Germinal center (tissue), 1 donor: ENCODE measurements at places on chromosomes 16 and 17.

DNA sequence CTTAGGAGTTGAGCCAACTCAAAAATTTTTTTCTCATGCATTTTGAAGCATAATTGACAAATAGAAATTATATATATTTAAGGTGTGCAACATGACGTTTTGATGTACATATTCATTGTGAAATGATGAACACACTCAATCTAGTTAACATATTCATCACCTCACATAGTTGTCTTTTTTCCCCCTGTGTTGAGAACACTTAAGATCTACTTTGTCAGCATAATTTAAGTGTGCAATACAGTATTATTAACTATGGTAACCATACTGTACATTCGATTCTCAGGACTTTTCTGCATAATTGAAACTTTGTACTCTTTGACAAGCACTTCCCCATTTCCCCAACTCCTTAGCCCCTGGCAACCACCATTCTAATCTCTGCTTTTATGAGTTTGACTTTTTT is 192.2 kb upstream of the ZKSCAN2 start:
- no peak for DNase-seq

DNA sequence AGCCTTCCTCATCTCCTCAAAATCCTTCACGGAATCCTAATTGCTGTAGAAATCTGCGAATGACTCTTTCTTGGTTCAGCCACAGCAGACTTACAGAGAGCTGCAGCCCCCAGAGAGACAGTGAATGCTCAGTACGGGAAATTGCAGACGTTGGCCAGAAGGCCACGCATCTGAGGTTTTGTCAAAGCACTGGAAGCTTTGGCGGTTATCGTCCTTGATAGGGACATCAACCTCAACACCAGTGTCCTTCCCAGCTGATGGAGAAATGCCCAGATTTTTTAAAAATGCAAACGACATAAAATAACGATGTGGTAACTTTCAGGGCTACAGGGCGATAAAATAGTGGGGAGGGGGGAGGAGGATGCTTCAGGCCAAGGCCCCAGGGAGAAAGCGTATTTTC is 166.6 kb upstream of the CIBAR2 start:
- DNase-seq = no peak

DNA sequence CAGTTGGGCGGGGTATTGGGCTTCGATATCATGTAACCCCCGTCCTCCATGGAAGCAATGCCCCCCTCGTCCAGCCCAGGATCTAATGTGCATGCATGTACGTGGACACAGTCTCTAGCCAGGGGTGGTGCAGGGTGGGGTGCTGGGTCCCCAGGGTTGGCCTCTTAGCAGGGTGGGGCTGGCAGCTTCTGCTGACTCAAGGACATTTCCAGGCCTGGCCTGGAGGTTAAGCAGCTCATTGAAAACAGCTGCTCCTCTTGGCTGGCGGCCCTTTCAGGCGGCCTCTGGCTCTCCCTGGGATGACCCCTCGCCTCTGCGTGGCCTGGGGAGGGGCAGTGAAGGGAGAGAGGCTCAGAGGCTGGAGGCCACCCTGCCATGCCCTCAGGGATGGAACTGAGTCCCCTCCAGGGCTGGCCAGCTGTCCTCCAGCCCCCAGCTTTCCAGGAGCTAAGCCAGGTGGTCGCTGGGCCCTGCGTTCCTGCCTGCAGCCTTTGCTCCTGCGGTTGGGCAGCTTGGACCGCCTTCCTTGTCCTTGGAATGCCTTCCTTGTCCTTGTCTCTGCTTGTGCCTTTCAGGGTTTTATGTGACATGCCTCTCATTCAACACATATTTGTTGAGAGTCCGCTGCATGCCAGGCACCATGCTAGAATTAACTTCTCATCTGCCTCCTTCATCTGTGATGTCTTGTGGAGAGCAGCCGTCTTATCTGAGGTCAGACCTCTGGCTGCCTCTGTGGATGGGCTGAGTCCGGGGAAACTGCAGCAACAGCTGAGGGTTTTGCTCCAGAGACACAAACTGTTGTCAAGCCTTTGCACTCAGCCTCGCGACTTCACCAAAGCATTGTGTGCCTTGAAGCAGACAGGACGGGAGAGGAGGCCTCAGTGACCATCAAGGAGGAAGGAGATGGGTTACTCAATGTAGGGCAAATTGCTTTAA is 26.6 kb downstream of the MRC2 start:
- no peak for DNase-seq

GRCh38 chr16:14958970-14959369 is 15.9 kb upstream of the PDXDC1 start:
- no peak for DNase-seq

- DNase-seq = peak; percentile 93
Measured at GRCh38 chr16:2964475-2965336, 631 bp downstream of the KREMEN2 start.

DNA sequence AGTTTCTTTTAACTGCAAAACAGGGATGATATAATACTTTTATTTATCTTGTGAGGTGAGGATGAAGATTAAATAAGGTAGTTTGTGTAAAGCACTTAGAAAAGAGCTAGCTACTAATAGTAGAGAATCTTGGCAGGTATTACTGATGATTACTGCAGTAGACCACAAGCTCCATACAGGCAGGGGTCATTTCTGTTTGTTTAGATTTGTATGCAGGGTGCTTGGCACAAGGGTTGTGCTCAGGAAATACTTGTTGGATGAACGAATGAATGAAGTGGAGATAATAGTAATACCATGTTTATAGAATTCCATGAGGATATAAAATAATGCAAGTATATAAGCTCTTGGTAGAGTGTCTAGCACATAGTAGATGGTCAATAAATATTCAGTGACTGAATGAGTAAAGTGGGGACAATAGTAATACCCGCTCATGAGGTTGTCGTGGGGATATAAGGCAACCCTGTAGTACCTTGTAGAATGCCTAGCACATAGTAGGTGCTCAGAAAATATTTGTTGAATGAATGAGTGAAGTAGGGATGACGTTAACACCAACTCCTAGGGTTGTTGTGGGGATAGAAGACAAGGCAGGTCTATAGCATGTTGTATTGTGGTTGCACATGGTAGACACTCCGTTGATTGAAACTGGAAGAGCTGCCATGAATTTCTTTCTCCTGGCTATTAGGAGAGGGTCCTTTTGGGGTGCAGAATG is 83.0 kb downstream of the ABCC1 start:
- DNase-seq = no peak

DNA sequence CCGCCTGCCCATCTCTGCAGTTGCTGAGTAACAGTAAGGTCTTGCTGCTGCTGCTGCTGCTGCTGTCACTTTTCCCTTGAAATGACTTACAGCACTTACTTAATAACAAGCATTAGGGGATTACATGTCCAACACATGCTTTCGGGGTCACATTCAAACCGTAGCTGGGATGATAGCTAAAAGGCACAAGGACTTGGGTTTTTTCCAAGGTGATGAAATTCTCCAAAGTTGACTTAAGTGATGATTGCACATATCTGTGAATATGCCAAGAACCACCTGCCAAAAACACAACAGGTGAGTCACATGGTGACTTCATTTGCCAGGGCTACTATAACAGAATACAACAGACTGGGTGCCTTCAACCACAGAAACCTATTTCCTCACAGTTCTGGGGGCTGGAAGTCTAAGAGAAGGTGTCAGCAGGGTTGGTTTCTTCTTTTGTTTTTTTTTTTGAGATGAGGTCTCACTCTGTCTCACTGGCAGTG is 121.9 kb upstream of the TNRC6C start:
- DNase-seq = no peak

GRCh38 chr17:74430706-74431567 is 951 bp upstream of the GPRC5C start:
- DNase-seq = no peak

DNA sequence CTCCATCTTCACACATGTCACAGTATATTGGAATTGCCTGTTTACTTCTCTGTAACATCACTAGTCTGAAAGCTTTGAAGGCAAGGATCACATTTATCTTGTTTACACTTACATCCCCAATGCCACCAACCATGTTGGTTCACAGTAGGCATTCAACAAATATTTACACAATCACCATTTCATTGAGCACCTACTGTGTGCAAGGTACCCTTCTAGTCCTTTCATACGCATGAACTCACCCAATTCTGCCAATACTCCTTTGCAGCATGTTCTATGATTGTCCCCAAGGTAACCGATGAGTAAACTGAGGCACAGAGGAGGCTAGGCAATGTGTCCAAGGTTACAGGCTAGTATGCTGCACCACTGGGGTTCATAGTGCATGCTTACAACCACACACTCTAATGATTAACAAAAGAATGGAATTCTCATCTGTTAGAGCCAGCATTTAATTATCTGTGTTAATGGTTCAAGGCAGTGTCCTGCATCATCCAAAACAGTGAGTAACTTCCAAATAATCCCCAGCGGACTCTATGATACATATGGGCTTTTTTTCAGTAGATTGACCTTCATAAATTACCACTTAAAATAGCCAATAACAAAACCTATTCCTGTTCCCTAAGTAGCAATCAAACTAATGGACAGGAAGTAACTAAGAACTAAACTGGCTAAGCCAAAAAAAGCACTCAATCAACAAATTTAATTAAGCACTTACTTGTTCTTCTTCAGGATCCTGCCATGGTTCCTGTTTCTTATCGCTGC is 364.5 kb upstream of the XYLT1 start:
- no peak for DNase-seq

DNA sequence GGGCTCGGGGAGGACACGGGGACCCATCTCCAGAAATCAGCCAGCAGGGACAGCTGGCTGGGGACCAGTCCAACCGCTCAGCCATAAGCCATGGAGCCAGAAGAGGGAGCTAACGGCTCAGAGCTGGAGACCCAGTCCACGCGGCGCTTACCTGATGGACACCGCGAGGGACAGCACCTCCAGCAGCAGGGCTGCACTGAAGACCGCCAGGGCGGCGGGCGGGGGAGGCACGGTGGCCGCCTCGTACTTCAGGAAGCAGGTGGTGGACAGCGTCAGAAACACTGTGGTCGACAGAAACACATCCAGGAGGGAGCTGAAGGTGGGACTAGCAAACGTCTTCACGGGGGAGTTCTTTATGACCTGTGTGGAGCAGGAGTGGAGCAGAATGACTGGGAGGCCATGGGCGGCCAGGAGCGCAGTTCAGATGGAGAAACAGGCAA is 102.6 kb upstream of the CREBBP start:
- DNase-seq = no peak

GRCh38 chr16:8589057-8589899 is 1.0 kb downstream of the TMEM114 start:
- no peak for DNase-seq

DNA sequence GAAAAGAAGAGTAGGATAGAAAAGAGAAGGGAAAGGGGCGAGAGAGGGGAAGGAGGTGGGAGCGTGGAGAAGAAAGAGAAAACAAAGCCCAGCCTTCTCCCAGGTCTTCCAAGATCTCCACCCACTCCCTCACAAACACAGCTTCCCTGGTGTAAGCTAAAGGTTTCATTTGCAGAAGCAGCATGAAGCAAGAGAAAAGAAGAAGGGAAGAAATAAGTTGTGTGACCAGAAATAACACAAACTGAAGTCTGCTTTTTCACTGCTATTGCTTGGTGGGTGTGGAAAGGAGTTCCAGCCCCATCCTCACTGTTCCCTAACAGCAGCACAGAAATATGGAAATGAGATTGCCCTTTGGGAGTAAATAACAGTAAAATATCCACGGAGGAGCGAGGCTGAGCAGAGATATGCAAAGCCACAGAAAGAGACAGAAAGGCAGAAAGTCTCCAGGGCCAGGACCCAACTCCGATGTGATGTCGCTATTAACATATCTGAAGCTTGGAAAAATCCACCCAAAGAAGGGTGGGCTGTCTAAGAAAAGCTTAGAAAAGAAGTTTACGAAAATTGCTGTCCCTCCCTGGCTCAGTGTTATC is 10.3 kb upstream of the GAS7 start:
- no peak for DNase-seq

DNA sequence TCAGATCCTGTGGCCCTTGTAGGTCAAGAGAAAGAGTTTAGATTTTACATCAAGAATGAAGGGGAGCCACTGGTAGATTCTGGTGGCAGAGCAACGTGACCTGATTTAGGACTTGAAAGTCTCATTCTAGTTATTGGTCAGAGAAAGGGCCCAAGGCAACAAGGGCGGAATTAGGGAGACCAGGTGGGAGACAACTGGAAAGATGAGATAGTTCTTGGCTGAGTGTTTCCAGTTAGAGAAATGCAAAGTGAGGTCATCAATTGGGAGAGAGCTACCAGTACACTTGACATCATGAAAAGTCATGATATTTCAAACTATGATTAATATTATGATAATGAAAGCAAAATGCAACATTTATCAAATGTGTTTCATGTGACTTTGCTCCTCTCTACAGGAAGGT is 147.2 kb upstream of the FAM20A start:
- no peak for DNase-seq

- DNase-seq = no peak
Measured at GRCh38 chr16:84618581-84619460, 943 bp upstream of the COTL1 start.
